Activated naive CD4-positive, alpha-beta T cell treated with anti-CD3 and anti-CD28 coated beads for 36 hours (primary cell): ENCODE measurements at places on chromosomes 2 and 18. TPM values are rescaled to one million over a fixed set of nuclear protein-coding genes. Genes with fewer than 3 reads are reported as not detected.

DNA sequence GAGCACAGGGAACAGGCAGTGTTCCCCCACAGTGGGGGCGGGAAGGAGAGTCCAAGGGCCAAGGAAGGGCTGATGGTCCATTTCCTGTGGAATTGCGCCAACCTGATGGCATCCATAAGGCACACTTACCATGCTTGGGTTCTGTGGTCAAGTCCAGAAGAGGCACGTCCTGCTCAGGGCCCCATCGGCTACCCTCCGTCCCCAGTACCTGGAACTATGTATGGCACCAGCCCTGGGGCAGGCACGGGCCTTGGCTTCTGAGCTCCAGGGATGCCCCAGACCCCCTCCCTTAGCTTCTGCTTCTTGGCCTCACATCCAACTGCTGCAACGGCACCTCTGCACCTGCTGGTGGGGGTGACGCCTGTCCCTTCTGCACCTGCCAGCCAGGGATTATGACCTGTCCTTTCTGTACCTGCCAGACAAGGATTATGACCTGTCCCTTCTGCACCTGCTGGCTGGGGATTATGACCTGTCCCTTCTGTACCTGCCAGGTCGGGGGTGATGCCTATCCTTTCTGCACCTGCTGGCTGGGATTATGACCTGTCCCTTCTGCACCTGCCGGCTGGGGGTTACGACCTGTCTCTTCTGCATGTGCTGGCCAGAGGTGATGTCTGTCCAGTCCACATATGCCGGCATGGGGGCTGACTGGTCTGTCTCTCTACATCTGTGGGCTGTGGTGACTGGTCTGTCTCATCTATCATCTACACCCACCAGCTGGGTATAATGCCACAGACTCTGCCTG is 45.4 kb upstream of the SNTG2 start:
- no peak overlapping the region for H3K4me3 ChIP-seq
- H3K27ac ChIP-seq = no peak overlapping the region
- no peak for DNase-seq
- H3K27me3 ChIP-seq = peaks cover 5% of the 10 kb centered on the region

DNA sequence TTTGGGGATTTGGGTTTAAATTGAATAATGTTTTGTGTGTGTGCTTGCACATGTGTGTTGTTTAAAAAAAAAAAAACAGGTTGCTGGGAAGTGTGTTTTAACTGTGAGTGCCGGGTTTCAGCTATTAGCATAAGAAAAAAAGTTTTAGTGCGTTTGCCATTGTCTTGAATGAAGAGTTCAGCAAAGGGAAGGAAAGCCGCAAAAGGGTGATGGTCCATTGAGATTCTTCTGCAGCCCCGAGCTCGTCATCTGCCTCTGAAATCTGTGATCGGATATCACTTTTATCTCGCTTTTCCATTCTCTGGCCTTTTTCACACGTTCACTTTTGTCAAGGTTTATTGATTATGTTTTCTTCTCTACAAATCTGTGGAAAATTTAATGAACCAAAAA is 4.7 kb downstream of the GLI2 start:
- peaks cover 63% of the 10 kb centered on the region for H3K27me3 ChIP-seq
- H3K27ac ChIP-seq = no peak overlapping the region
- no peak overlapping the region for H3K4me3 ChIP-seq
- DNase-seq = no peak
- H3K4me1 ChIP-seq = peaks cover 9% of the 10 kb centered on the region
- no peaks in the 10 kb centered on the region for H3K36me3 ChIP-seq

DNA sequence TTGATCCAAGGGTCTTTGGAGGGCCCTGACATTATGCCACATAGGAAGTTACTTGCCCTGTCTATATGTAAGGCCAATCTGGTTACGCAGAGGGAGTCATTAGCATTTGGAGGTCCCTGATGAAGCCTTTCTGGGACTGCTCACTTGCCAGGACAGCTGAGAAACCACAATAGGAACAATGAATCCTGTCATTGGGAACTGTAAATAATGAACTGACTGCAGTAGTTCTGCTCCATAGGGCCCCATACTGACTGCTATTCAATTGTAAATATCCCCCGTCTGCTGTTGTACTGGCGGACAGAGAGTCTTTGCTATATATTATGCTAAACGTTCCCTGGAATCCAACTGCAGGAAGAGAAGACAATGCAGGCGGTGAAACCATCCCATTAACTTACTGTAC is 149.4 kb upstream of the DCC start:
- no peak for DNase-seq
- no peaks in the 10 kb centered on the region for H3K4me1 ChIP-seq
- H3K4me3 ChIP-seq = no peak overlapping the region
- no peaks in the 10 kb centered on the region for H3K36me3 ChIP-seq

DNA sequence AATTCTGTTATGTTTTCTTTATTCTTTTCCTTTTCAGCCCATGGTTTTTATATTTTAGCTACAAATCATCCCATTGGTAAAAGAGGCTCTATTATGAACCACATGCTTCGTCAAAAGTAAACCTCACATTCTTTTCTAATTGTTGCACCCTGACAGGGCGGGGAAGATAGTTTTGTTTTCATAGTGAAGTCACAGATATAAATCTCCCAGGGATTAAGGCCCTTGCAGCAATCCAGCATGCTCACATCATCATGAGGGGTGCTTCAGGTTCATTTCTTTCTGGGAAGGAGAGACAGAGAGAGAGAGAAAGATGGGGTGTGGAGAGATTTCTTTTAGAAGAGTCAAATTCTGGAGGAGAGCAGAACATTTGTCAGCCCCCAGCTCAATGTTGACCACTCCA is 124.5 kb upstream of the CDC42EP3 start:
- no peaks in the 10 kb centered on the region for H3K36me3 ChIP-seq
- no peaks in the 10 kb centered on the region for H3K27me3 ChIP-seq
- no peak overlapping the region for H3K27ac ChIP-seq
- no peaks in the 10 kb centered on the region for H3K4me1 ChIP-seq
- H3K4me3 ChIP-seq = no peak overlapping the region
- DNase-seq = no peak

DNA sequence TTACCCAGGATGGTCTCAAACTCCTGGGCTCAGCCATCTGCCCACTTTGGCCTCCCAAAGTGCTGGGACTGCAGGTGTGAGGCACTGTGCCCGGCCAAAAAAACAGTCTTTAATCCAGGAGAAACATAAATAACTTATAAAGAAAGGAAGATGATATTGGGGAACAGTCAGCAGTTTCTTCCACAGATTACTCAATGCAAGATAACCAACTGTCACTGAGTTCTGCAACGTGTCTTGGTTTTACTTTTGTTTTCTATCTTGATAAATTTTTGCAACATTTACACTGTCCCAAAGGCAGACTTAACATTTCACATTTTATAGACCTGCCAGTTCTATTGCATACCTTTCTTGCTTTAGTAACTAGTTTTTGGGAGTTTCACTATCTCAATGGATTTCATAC is 71.1 kb downstream of the ANKRD44 start:
- no peak for DNase-seq
- H3K4me1 ChIP-seq = peaks cover 85% of the 10 kb centered on the region
- H3K27ac ChIP-seq = peak overlapping the region; percentile 91
- peaks cover 9% of the 10 kb centered on the region for H3K36me3 ChIP-seq

- no peak for DNase-seq
- peaks cover 12% of the 10 kb centered on the region for H3K27me3 ChIP-seq
- no peaks in the 10 kb centered on the region for H3K4me1 ChIP-seq
These were observed 79.2 kb upstream of the MYO3B start for GRCh38 chr2:170098626-170099312.

Gene ALPI
- not detected for total RNA-seq

DNA sequence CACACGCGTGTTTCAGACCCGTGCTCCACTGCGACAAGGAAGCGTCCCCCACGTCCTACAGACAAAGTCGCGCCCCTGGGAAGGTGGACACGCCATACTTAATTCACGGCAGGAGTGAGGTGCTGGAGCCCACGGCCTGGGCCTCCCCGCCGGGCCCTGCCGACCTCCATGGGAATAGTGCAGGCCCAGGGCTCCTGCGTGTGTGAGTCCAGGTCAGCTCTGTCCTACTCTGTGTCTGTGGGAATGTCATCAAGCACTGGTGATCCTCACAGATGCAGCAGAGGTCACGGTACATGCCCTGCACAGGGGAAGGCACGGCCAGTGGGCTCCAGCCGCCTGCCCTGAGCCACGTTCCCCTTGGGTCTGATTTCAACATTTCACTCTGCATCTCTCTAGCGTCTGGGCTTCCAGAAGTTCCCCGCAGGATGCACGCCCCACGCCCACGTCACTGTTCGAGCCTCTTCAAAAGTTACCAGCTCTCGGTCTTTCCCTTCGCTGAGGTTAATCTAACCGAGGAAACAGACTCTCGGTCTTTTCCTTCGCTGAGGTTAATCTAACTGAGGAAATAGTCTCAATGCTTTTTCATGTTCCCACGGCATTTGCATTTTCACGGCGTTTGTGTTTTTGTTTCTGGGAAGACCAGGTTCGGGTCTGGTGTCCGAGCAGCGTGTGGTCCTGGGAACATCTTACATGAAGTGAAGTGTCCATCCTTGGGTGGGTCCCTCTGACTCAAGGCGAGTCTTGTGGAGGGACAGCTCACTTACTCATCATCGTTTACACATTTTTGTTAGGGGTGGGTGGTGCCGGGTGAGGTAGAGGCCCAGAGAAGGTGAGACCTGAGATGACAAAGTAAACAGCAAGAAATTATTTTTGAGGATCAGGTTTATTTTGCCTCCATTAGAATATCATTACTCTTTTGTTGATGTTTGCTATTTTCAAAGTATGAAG is 157.3 kb upstream of the ALKAL2 start:
- H3K27me3 ChIP-seq = no peaks in the 10 kb centered on the region
- H3K27ac ChIP-seq = no peak overlapping the region
- no peak overlapping the region for H3K4me3 ChIP-seq

Gene KCNIP3
- not detected for total RNA-seq

Gene NETO1
- total RNA-seq = not detected

Gene CYTIP
- 610 TPM for total RNA-seq

DNA sequence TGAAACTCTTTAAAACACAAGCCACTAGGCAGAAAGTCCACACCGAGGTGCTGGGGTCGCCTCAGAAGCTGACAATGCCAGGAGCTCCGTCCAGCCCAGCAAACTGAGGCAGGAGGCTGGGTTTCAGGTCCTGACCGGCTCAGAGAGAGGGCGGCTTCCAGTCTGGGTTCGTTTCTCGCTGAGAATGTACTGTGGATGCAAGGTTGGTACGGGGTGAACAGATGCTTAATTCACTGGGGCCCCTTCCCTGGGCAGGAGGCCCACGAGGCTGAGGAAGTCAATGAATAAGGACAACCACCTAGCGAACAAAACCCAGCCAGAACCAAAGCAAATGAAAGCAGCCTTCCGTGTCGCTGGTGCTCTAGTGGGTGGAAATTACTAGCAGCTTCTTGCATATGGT is 142.0 kb downstream of the RTP5 start:
- peaks cover 1% of the 10 kb centered on the region for H3K36me3 ChIP-seq
- no peaks in the 10 kb centered on the region for H3K27me3 ChIP-seq
- H3K4me3 ChIP-seq = no peak overlapping the region
- no peaks in the 10 kb centered on the region for H3K4me1 ChIP-seq
- no peak overlapping the region for H3K27ac ChIP-seq

DNA sequence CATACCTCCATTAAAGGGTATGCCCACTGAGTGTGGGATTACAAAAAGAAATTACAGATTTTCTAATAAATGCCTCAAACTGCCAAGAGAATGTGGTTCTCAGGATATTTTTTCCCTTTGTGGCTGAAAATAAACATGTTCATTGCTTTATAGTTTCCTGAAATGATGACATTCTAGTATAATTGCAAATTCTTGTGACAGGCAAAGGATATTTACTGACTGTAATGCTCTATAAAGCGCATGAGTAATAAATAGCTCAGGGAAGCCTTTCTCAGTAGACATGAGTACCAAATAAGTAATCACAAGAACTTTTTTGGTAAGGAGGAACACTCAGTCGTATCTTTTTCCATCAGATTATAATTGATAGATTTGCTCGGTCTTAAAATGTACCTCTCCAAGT is 72.3 kb downstream of the FTCDNL1 start:
- no peak overlapping the region for H3K4me3 ChIP-seq
- no peaks in the 10 kb centered on the region for H3K27me3 ChIP-seq
- H3K27ac ChIP-seq = no peak overlapping the region
- H3K36me3 ChIP-seq = no peaks in the 10 kb centered on the region
- no peaks in the 10 kb centered on the region for H3K4me1 ChIP-seq

Gene CTAGE1
- not detected for total RNA-seq

Gene GALNT5
- total RNA-seq = not detected

DNA sequence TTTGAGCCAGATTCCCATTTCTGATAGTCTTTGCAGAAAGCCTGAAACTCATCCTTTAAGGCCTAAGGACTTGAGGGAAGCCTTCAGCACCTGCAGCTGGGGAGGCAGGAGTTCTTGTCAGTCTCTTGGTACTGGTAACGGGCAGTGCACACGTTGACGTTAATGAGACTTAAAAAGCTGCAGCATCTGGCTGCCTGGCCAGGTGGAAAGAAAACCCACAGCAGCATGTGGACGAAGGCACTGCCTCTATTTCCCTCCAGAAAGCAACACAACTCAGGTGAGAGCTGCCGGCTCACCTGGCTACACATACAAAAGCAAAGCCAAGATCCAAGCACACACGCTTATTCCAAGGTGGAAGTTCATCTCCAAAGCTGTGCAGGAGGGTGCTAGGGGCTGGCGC is 178.8 kb downstream of the ANAPC1 start:
- no peaks in the 10 kb centered on the region for H3K36me3 ChIP-seq
- no peak for DNase-seq
- peaks cover 34% of the 10 kb centered on the region for H3K4me1 ChIP-seq
- peaks cover 20% of the 10 kb centered on the region for H3K27me3 ChIP-seq

Gene CFAP221
- total RNA-seq = not detected

- no peak for DNase-seq
- no peak overlapping the region for H3K4me3 ChIP-seq
- H3K27ac ChIP-seq = no peak overlapping the region
- H3K27me3 ChIP-seq = no peaks in the 10 kb centered on the region
These were observed 24.3 kb upstream of the RAB10 start for GRCh38 chr2:26009567-26009963.

Gene NT5DC4
- not detected for total RNA-seq

DNA sequence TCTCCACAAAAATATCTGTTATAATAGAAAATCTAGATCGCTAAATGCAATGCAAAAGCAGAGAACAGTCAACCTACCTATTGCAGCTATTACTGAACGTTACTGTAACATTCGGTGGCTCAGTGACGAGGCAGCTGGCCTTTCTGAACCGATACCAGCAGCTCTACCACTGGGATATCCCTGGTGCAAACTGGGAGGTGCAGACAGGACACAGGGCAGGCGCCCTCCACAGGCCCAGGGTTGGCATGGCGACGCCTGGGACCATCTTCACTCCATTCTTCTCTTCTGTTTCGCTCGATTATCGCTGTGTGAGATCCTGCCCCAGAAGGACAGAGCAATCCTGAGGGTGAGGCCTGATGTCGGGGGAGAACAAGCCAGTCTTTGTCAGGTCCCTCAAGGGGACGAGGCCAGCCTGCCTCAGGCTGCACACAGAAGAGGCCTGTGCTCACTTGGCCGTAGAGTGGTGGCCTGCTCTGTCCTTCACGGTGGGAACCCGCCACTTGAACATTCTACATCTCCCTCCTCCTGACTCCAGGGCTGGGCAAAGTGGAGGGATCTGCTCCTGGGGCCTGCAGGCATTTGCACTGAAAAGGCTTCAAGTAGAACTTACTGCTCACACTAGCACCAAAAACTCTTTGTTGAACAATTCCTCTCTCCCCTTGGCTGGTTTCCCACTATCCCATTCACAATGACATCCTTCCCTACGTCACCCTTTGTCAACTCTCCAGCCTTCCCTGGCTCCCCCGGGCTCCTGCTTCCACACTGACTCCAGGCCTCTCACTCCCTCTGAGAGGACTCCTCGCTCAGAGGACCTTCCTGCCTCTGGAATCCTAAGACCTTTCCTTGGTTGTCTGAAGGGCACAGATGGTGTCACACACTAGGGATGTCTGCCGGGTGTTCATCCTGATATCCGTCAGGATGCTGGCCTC is 49.7 kb downstream of the CYRIA start:
- peaks cover 20% of the 10 kb centered on the region for H3K27me3 ChIP-seq
- H3K36me3 ChIP-seq = no peaks in the 10 kb centered on the region
- no peak overlapping the region for H3K4me3 ChIP-seq
- no peak overlapping the region for H3K27ac ChIP-seq
- no peak for DNase-seq
